ENCODE measurements at places on chromosomes 11 and 22.

GRCh38 chr22:41384128-41384527, 2.4 kb downstream of the TEF start:
- no peak for DNase-seq

- DNase-seq: no peak
These were observed 238.9 kb downstream of the NTM start for GRCh38 chr11:131609337-131609736.

DNA sequence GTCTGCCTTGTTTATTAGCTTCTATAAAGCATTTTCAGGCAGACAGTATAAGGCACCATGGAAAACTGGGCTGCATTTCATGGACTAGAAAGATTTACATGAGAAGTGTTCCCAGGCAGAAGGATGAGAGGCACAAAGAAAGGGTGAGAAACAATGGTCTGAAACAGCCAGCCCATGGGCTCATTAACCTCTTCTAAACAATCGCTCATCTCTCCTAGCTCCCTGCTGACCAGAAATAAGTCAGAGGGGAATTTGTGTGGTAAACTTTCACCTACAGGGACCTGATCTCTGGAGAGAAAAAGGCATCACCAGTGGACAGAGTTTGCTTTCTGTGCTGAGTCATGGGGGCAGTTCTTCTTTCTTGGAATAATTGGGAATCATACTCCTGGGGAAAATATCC, 51.8 kb upstream of the KIRREL3 start:
- no peak for DNase-seq

DNA sequence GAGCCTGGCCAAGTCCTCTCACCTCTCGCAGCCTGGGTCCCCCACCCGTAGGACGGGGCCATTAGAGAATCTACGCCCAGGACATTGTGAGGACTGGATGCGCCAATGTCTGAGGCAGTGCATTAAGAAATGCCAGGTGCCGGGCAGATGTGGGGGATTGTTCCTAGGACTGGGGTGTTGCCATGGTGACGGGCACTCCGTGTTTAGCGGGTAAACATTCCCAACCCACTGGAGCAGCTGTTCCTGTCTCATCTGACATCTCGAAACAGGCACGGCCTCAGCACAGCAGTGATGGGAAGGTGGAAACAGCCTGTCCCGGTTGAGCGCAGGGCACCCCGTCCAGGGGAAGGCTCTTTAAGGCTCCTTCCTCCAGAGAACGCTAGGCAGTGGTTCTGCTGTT, 99.6 kb upstream of the RTL6 start:
- DNase-seq: no peak

- no peak for DNase-seq
These were observed 13.0 kb downstream of the GALNT18 start for GRCh38 chr11:11608783-11609232.

- no peak for DNase-seq
These were observed 68.9 kb downstream of the ARFGAP2 start for GRCh38 chr11:47107744-47108143.

- DNase-seq: no peak
These were observed 1.8 kb upstream of the RAB3IL1 start for GRCh38 chr11:61918938-61919704.

GRCh38 chr11:2271077-2271326, 614 bp upstream of the ASCL2 start:
- DNase-seq: no peak

DNA sequence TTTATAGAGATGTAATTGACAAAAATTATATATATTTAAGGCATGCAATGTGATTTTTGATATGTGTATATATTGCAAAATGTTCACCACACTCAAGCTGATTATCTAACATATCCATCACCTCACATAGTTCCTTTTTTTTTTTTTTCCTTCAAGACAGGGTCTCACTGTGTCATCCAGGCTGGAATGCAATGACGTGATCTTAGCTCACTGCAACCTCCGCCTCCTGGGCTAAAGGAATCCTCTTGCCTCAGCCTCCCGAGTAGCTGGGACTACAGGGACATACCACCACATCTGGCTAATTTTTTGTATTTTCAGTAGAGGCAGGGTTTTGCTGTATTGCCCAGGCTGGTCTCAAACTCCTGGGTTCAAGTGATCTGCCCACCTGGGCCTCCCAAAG, 65.1 kb upstream of the SLC35C1 start:
- DNase-seq: no peak

GRCh38 chr11:133254601-133255000, 277.7 kb downstream of the OPCML start:
- no peak for DNase-seq

Data from NCI-H1930 (cell line).